T1000 (cell line): ENCODE measurements at places on chromosomes 4 and X.

DNA sequence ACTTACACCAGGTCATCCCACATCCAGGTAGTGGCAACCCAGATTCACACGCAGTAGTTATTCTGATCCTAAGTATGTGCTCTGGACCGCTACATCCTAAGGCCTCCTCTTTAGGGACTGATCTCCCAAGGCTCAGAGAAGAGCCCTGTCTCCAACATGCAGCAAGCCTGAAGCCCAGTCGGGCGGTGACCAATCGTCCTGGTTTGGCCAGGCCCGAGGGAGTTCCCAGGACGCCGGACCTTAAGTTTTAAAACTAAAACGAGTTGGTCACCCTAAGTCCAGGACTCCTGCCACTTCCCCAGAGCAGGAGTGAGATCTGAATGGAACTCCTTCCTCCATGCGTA is 385 bp downstream of the LYAR start:
- DNase-seq = no peak

DNA sequence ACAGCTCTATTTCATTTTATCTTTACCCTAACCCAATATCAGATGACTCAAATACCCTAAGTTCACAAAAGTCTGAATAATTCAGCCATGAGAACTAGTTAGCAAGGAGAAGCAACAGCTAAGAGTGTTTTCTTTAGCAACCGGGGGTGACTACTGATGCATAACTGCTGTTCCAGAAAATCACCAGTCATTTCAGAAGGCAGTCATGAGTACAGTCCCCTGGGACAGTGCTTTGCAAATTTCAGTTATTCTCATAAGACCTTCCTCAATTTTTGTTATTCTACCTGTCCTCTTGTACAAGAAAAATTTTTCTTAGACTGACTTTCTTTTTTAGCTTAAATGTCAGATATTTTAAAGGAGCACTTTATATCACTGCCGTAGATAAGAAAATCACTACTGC is 16.4 kb downstream of the BANK1 start:
- DNase-seq = no peak

DNA sequence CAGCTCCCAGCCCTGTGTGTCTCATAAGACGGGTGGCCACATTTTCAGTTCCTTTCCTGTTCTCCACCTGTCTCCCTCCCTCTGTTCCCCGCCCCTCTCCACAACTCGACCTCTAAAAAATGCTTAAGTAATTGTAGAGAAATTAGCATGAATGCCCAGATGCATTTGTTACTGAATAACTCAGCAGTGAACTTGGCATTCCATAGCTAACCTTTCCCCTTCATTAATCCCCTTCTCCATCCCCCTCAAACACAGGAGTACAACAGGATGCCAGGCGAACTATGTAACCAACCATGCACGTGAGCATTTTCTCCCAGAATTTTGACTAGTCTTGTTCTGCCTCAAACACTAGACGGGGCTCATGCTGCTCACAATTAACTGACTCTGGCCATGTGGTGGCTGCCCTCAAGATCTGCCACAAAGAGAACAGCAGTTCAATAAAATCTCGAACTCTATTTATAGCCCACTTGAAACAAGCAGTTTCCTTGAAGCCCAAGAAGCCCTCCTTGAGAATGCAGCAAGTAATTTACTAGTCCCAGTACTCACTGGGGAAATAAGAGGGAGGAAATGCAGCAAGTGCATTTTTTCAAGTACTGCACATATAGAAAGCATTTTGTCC is 351.2 kb downstream of the ARHGAP24 start:
- no peak for DNase-seq

DNA sequence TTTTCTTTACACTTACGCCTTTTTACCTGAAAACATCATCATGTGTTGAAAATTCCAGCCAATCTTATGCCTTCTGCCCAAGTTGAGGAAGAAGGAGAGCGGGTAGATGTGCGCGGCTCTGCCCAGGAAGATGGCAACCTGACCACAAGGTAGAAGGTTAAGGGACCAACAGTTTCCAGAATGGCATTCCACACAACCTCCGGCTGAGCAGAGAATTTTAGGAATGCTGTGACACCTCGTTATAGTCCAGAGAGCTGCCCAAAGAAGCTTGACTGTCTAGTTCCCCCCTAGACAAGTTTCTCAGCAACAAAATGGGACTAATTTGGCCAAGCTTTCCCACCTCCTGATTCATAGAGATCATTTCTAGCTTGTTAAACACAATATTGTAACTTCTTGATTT is 75.1 kb downstream of the CHST7 start:
- no peak for DNase-seq

GRCh38 chr4:88826771-88827170 is 129.1 kb upstream of the NAP1L5 start:
- DNase-seq = no peak

DNA sequence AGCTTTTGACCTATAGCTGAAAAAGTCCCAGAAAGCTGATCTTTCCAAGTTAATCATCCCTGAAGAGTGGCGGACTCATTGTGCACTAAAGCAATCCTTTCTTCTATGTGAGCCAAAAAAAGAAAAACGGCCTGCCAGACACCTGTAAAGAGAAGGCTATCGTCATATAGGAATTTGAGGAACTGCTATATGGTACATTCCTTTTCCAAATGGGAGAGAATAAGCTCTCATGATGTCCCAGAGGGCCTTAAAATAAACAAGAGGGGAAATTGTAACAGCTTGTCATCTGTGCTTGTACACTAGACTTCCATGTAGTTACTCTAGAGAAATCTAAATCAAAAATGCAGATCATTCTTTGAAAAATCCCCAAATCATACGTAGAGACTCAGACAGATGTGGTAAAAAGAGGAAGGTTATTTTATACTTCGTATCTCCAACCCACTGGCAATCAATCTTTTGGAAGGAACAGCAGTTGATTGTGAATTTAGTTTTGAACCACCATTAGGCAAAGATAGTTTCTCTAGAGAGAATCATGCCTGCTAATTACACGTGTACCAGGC is 26.1 kb downstream of the GPR174 start:
- no peak for DNase-seq

DNA sequence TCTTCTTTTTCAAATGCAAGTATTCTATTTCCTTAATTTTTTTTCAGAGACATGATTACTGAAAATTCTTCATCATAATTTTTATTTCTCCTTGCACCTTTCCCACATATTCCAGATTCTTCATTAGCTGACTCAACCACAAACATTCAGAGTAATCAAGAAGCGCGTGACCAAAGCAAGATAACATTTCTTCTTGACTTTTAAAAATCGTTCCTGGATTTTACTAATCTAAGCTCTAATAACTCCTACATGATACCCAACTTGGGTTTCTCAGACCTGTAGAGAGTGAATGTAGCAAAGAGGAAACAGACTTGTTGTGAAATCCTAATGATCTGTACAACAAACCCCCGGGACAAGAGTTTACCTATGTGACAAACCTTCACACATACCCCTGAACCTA is 615.0 kb downstream of the TMA16 start:
- DNase-seq = no peak

- no peak for DNase-seq
Measured at GRCh38 chr4:113356453-113356852, 307.0 kb downstream of the ANK2 start.

GRCh38 chr4:4847011-4847410 is 12.5 kb upstream of the MSX1 start:
- DNase-seq = no peak

DNA sequence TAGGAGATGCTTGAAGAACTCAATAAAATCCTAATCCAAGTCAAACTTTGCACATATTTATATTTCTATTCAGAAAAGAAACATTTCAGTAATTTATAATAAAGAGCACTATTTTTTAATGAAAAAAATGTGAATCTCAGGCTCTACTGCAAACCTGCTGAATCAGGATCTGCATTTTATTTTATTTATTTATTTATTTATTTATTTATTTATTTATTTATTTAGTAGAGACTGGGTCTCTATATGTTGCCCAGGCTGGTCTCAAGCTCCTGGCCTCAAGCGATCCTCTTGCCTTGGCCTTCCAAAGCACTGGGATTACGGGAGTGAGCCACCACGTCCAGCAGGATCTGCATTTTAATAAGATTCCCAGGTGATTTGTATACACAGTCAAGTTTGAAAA is 16.0 kb downstream of the SUPT20HL1 start:
- DNase-seq = no peak

GRCh38 chr4:107153956-107154355 is 117.8 kb upstream of the DKK2 start:
- DNase-seq = no peak

- DNase-seq = no peak
Measured at GRCh38 chr4:176302283-176303275, 17.2 kb upstream of the SPCS3 start.

DNA sequence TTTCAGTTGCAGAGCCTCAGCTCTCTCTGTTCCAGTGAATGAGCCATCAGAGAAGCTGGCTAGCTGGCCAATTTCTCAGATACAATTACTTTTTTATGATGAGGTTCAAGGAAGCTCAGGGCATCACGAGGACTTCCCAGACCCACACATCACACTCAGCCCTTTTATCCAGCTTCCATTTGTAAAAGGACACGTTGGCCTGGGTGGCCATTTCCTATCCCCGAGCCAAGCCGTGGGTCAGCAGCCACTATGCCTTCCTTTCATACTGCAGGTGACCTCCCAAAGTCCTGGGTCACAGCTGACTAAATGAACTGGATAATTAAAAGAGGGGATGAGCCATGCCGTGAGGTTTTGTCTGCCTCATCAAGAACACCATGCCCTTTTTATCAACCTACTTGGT is 236.9 kb upstream of the PPARGC1A start:
- DNase-seq = no peak

GRCh38 chrX:137172317-137172948 is 138.6 kb upstream of the GPR101 start:
- no peak for DNase-seq

- DNase-seq = no peak
Measured at GRCh38 chrX:109632906-109633504, 8.0 kb upstream of the KCNE5 start.

DNA sequence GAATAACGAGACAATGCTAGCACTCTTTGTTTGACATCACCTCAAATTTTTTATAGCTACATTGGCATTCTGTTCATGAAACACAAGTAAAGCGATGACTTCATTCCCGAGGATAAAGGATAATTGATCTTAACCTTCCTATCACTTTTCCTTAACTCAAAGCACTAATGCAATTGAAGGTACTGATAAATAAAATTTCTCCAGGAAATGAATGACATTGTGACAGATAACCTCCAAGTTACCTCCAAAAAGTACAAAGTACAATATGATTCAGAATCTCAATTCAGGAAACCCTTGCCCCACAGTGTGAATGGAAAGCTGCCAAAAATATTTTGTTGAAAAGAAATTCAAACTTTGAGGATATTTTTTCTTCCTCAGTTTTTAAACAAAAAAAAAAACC is 1.8 kb downstream of the PRSS12 start:
- no peak for DNase-seq

GRCh38 chr4:8345053-8345945 is 75.7 kb downstream of the HTRA3 start:
- no peak for DNase-seq

DNA sequence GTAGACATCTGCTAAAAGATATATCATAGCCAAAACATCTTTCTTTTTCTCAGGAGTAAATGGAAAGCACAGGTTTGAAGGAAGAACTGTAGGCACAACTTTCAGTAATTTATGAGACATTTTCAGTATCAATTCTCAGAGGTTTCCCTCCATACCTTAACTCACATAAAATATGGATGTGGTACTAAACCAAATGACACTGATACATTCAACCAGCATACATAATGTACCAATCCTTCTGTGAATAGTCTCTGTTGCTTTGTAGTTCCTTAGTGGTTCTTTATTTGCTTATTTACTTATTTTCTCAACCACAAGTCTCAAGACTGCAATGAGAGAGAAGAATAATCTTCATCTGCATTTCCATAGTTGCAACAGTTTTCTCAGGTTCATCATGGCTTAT is 96.1 kb downstream of the ARHGAP24 start:
- no peak for DNase-seq

DNA sequence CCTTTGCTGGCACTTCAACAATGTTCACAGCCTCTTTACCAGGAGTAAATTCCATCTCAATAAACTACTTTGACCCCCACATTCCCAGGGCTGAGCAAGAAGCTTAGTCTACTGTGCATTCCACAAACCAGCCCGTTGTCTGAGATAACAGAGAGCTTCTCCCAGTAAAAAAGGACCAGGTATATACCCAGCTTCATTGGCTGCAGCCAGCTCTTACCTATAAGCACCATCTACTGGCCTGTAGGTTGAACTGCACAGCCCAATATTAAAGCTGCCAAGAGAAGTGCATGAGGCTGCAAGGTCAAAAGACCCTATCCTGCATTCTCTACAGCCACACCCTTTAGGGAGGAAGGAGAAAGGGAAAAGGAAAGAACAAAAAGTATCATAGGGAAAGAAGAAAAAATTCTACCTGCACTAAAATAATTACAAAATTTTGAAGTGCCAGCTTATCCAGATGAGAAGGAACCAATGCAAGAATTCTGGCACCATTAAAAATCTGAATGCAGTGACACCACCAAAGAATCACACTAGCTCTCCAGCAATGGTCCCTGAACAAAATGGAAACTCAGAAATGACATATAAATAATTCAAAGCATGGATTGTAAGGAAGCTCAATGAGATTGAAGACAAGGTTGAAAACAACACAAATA is 45.7 kb upstream of the INTU start:
- no peak for DNase-seq

- DNase-seq = no peak
Measured at GRCh38 chr4:121960818-121961217, 9.0 kb upstream of the TRPC3 start.

GRCh38 chrX:148530464-148531077 is 30.2 kb downstream of the AFF2 start:
- no peak for DNase-seq

DNA sequence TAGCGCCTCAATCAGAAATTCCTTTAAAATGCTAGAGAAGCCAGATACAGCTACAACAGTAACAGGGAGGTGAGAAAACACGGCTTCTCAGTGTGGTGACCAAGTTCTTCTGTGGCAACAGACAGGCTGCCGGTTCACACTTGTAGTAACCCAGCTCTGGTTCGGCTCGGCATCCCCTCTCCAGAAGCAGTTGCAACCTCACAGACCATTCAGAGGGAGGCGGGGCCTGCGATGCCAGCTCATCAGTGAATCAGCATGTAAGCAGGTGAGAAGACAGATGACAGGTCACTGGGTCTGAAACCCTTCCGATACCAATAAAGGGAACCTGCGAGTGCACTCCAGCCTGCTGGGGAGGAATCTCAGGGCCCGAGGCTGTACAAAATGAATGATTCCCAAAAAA is 251.0 kb downstream of the KCNIP4 start:
- no peak for DNase-seq

- DNase-seq = no peak
Measured at GRCh38 chrX:69130439-69130838, 34.8 kb downstream of the PJA1 start.
